ENCODE measurements at places on chromosomes 5 and 9. TPM values are rescaled to one million over a fixed set of nuclear protein-coding genes. Genes with fewer than 3 reads are reported as not detected.

GRCh38 chr5:79853028-79853427 is 138.0 kb downstream of the MTX3 start:
- peaks cover 21% of the 10 kb centered on the region for H3K4me1 ChIP-seq
- H3K4me3 ChIP-seq, result no peak overlapping the region
- no peak for DNase-seq
- H3K36me3 ChIP-seq, result no peaks in the 10 kb centered on the region
- H3K27me3 ChIP-seq, result peaks cover 7% of the 10 kb centered on the region

DNA sequence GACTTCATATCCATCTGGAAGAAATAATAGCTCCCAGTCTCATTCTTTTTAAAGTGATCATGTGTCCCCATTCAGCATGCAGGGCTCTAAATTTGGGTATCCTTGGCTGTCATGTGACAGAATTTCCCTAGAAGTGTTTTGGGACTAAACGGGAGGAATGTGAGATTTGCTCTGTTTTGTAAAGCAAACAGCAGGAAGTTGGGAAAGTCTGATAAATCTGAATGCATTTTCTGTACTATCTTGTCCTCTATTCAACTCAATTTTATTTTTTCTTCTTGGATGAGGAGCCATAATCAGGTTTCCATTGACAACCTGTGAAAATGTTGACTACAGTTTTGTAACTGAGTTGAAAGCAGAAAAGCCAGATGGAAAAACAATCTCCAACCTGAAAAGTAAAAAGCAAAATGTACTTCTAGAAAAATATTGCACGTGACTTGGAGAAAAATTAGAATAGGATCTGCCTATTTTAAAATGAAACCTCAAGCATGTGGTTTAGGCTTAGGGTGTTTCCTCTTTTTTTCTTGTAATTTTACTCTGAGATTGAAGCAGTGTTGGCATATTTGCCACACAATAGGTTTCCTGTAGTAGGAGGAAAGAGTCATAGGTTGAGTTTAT is 76.2 kb upstream of the IL6ST start:
- no peaks in the 10 kb centered on the region for H3K27me3 ChIP-seq
- peaks cover 75% of the 10 kb centered on the region for H3K4me1 ChIP-seq
- H3K27ac ChIP-seq, result no peak overlapping the region
- no peaks in the 10 kb centered on the region for H3K36me3 ChIP-seq
- peak overlapping the region; percentile 50 for H3K4me3 ChIP-seq

GRCh38 chr9:128005923-128006322 is 25.1 kb upstream of the EEIG1 start:
- H3K36me3 ChIP-seq, result peaks cover 5% of the 10 kb centered on the region
- H3K4me1 ChIP-seq, result peaks cover 46% of the 10 kb centered on the region
- no peak for DNase-seq

DNA sequence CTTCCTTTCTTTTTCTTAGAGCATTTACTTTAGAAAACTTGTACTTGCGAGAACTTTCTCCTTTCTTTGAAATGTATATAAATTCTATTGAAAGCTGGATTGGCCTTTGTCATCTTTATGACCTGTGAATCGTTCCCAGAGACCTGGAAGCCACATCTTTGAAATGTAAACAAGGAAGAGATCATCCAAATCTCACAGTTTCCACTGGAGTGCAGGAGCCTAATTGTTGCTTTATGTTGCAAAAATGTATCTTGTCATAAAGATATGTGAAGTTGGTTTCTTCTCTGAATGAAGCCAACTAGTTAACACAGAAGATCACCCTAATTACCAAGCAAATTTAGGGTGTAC is 1101.8 kb downstream of the TAF11L14 start:
- DNase-seq, result no peak
- no peak overlapping the region for H3K4me3 ChIP-seq
- peaks cover 16% of the 10 kb centered on the region for H3K36me3 ChIP-seq

- H3K4me1 ChIP-seq, result no peaks in the 10 kb centered on the region
- no peak overlapping the region for H3K4me3 ChIP-seq
- no peak overlapping the region for H3K27ac ChIP-seq
- H3K36me3 ChIP-seq, result peaks cover 3% of the 10 kb centered on the region
Measured at GRCh38 chr9:95286151-95286550, 31.4 kb downstream of the FANCC start.

- peaks cover 13% of the 10 kb centered on the region for H3K4me1 ChIP-seq
- no peaks in the 10 kb centered on the region for H3K36me3 ChIP-seq
- H3K27ac ChIP-seq, result no peak overlapping the region
- no peak for DNase-seq
- H3K27me3 ChIP-seq, result no peaks in the 10 kb centered on the region
- no peak overlapping the region for H3K4me3 ChIP-seq
Measured at GRCh38 chr9:127705577-127706379, 1.0 kb upstream of the CFAP157 start.

The SCGB3A2 gene
- not detected for total RNA-seq

The C7 gene
- total RNA-seq, result not detected

The SH2D3C gene
- 59.5 TPM for total RNA-seq

The TRIM36 gene
- not detected for total RNA-seq

The IARS1 gene
- total RNA-seq, result 356 TPM

The MAPKAP1 gene
- total RNA-seq, result 42.8 TPM

The MCC gene
- 3.3 TPM for total RNA-seq

The INSL4 gene
- not detected for total RNA-seq
